ENCODE measurements at places on chromosomes 12 and 14. TPM values are rescaled to one million over a fixed set of nuclear protein-coding genes. Genes with fewer than 3 reads are reported as not detected.

ANKS1B gene
- 0.15 TPM for polyA plus RNA-seq

KITLG gene
- polyA plus RNA-seq: 37.7 TPM

KRT3 gene
- polyA plus RNA-seq: not detected

TMEM253 gene
- 0.11 TPM for polyA plus RNA-seq

PRICKLE1 gene
- polyA plus RNA-seq: 3.4 TPM

DNA sequence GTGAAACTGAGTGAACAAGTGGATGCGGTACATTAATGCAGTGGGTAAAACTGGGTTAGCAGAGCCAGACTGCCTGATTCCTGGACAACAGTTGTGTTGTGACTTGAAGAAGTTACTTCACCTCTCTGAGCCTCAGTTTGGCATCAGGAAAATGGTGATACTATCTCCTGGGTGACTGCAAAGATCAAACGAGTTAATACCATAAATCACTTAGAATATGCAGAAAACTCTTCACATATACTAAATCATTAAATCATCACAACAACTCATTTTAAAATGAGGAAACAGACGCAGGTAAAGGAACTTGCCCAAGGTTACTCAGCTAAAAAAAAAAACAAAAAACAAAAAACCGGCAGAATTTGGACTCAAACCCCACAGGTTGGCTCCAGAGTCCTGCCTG is 811 bp downstream of the MTERF2 start:
- DNase-seq: no peak

DNA sequence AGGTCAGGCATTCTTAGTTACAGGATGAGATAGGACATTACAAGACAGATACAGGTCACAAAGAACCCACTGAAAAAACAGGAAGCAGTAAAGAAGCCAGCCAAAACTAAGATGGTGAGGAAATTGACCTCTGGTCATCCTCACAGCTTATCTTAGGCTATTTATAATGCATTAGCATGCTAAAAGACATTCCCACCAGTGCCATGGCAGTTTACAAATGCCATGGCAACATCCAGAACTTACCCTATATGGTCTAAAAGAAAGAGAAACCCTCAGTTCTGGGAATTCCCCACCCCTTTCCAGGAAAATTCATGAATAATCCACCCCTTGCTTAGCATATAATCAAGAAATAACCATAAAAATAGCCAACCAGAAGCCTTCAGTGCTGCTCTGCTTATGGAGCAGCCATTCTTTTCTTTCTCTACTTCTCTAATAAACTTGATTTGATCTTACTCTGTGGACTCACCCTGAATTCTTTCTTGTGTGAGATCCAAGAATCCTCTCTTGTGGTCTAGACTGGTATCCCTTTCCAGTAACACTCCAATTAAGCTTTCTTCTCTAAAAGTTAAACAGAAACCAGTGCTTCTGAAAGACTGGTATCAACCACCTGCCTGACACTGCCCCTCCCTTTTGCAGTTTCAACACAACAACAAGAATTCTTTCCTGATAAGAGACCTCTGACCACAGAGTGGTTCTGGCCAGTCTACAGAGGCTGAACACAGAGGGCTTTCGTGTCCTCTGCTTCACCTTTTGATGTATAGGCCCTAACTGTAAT is 86.9 kb downstream of the BCAT1 start:
- DNase-seq: peak; percentile 88

GRCh38 chr12:1749019-1749418 is 58.1 kb downstream of the ADIPOR2 start:
- no peak for DNase-seq

Data from fibroblast of lung (primary cell).